ENCODE measurements at places on chromosomes 6 and 20.

GRCh38 chr20:23358923-23359593, 2.9 kb upstream of the GZF1 start:
- no peak for DNase-seq

DNA sequence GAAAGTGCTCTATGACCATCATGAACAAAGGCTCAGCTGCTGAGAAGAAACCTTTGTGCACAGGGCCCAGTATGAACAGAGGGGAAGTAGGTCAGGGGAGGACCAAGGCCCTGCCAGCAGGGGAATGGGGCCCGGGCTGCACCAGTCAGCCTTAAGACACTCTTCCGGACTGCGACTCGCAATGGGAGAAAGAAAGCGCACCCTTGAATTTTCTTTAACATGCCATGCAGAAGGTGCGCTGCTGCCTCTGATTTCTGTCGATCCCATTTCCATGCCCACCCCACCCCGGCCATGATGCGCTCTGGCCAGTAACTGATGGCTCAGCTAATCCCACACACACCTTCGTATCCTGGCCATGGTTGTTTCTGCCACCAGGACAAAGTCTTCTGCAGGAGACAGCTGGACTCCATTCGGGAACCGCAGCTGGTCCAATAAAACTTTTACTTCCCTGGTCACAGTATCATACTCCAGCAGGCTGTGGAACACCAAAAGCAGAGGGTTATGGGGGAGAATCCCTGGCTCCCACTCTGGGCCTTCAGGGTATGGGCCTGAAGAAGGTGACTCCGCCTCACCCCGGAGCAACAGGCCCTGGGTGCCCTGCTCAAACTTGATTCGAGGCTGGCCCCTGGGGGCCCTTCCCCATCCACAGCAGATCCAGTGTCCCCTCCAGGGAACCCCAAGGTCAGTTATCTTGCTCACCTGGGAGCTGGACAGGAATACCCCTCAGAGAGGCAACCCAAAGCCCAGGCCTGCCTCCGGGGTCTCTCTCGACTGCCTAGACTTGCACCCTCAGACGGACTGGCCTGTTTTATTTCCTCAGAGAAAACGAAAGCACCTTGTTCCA, 20.3 kb downstream of the CST7 start:
- no peak for DNase-seq

GRCh38 chr6:69732640-69733039, 64.2 kb downstream of the LMBRD1 start:
- peak; percentile 23 for DNase-seq

- no peak for DNase-seq
Measured at GRCh38 chr20:50777373-50777772, 17.5 kb upstream of the BCAS4 start.

- no peak for DNase-seq
Measured at GRCh38 chr20:2691127-2691526, 1.5 kb upstream of the EBF4 start.

DNA sequence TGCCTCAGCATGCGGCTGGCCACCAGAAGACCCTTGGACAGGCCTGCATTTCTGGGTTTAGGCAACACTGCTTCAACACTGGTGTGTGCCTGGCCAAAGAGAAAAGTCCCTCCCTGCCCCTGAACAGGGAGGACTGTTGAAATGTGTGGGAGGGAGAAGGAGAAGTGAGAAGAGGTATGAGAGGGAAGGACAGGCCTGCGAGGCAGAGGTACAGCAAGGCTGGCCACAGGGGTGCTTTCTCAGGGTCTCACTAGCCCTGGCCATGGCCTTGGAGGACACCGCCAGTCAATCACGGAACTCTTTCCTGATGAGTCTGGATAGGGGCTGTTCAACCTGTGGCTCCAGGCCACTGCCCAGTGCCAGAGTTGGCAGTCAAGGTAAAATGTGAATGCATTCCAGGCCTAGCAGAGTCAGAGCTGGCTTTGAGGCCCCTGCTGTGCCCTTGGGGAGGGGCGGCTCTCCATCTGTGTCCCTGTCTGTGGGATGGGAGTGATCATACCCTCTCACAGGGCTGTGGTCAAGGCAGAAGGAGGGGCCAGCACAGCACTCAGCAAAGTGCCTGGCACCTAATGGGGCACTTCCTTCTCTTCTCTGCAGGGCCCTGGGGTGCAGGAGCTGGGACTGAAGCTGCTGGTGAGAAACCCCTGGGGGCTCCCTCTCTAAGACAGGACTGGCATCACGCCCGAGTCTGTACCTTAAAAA, 43.2 kb upstream of the CDH22 start:
- no peak for DNase-seq

DNA sequence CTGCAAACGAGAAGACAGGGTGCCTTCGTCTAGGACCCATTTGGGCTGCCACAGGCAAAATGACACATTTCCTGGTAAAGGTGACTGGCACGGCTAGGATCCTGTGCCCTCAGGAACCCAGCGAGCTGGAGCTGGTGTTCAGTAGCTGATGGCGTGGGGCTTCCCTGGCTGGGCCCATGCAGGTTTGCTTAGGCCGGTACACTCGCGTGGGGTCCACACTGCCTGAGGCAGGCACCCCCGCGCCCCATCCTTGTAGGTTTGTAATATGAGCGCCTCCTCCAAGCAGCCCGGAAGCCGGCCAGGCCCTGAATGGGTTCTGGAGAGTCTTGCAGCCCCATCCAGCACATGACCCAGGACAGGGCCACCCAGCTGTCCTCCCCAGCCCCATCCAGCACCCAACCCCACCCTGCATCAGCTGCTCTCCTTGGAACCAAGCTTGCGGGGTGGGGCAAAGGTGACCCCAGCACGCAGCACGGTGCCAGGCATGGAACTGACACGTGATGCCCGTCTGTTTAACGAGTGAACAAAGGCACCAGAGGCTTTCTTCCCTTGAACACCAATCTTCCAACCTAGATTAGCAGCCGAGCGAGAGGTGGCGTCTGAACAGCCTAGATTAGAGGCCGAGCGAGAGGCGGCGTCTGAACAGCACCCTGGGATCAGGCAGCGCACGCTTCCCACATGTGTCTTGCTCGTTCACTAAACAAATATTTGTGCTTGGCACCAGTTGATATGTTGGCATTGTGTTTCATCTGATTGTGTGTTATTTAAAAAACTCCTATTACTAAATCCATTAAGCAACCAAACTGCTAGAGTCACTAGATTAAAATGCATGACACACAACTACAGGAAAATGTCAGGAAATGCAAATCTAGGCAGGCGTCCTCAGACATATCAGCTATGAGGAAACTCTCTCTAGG, 112.1 kb downstream of the DLL1 start:
- DNase-seq = peak; percentile 45

GRCh38 chr6:107495971-107496370, 6.1 kb downstream of the SOBP start:
- DNase-seq = no peak

GRCh38 chr6:11586536-11586935, 49.0 kb downstream of the TMEM170B start:
- DNase-seq = peak; percentile 94

DNA sequence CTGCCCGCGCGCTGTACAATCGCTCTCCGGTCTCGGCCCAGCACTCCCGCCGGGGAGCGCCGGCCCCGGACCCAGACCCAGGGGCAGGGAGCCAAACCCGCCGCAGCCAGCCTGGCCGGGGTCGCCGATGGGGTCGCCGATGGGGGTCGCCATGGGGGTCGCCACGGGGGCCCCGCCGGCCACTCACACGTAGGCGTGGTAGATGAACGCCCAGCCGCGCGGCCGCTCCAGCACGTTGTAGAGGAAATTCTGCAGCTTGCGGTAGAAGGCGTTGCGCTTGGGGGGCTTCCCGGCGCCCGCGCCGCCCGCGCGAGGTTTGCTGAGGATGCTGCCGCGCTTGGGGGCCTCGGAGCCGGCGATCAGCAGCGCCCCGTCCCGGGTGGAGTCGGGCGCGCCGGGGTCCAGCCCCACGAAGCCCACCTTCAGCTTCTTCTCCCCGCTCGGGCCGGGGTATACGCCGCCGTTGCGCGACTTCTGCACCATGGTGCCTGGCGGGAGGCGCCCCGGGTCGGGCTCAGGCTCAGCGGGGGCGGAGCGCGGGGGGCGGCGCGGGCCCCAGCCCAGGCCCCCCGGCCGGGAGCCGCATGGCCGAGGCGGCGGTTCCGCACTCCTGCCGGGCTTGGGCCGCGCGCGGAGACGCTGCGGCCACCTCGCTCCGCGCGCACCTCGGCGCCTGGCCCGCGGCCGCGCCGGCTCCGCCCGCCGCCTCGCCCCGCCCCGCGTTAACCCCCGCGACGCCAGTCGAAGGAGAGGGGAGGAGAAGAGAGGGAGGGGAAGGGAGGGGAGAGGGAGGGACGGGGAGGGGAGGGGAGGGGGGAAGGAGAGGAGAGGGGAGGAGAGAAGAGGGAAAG, at the start of gene KCNQ2:
KCNQ2 (minus strand) TSS at position 675 of the 851 bp plus-strand sequence; CDS start at position 483, 192 bp downstream.
- DNase-seq = no peak

- DNase-seq = no peak
Measured at GRCh38 chr20:56204206-56204605, 44.3 kb upstream of the MC3R start.

DNA sequence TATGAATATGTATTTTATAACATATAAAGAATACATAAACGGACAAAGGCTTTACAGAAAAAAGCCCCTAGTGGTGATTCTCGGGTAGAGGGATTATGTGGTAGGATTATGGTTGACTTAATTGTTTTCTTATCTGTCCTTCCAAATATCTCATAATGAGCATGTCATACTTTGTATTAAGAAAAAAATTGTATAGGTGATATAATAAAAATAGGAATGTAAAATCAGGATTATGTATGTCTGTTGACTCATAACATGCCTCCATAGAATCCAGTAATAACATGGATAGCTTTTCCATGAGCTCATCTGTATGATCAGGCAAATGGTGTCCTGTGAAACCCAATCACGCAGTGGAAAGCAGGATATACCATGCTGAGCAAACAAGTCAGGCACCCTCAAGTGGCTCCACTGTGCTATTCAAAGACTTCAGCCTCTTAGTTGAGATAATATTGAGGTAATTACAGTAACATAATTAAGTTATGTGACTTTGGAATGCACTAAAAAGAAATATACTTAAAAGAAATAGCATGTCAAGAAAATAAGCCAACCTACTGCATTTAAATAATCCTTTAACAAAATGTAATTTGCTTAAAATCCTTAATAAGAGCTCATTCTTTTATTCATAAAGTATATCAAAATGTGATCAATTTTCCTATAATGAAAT, 39.6 kb upstream of the PRELID3B start:
- DNase-seq = peak; percentile 73

DNA sequence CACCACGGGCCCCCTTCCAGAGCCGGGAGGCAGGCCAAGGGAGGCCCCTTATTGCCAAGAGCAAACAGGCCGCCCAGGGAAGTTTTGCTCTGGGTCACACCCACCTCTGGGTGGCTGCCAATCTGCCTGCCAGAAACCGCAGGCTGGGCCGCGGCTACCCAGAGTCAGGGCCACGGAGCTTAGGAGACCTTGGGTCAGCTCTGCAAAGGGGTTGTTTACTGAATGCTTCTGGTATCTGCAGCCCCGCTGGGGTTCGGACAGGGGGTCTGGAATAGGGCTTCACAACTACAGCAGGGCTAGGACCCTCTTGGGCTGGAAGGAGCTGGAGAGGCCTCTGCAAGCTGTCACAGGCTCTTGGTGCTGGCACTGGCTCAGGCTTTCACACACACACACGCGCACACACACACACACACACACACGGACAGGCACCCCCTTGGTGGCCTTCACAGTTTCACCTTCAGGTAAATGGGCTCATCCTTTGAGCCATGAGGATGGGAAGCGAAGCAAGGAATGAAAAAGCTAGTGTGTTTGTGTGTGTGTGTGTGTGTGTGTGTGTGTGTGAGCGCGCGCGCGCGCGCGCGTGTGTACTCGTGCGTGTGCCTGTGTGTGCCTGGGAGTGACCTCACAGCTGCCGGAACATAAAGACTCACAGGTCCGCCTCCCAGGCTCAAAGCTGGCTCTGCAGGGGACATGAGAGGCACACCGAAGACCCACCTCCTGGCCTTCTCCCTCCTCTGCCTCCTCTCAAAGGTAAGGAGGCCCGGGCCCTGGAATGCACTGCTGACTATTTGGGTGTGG, at the start of gene CCN5:
CCN5 (plus strand) TSS at position 669 of the 798 bp plus-strand sequence; CDS start at position 691, 22 bp downstream.
- DNase-seq = peak; percentile 86

DNA sequence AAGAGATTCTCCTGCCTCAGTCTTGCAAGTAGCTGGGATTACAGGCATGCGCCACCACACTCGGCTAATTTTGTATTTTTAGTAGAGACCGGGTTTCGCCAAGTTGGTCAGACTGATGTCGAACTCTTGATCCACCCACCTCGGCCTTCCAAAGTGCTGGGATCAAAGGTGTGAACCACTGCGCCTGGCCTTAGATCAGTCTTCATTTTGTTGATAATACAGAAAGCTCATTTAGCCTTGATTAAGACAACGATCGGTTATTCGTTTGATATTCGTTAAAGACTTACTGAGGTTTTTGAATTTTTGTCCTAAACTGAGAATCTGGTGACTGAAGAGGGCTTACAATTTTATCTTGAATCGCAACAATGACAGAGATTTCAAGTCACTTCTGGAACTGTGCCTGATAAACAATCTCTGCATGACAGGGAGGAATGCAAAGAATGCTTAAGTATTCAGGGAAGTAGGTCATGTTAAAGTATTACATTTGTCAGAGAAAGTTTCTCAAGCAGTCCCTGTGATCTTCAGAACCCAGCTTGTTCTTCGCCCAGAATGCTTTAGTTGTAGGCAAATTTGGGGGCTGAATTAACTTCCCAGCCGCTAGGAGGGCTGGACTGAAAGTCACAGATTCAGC, 14.8 kb downstream of the AKAP12 start:
- peak; percentile 86 for DNase-seq

GRCh38 chr6:3312604-3313231, 54.0 kb downstream of the PSMG4 start:
- DNase-seq = no peak

- peak; percentile 52 for DNase-seq
Measured at GRCh38 chr20:8854571-8854970, 214.3 kb upstream of the PLCB4 start.

GRCh38 chr20:3045816-3046676, at the start of gene MRPS26:
MRPS26 (plus strand) TSS chr20:3046052; CDS start chr20:3046069, 17 bp downstream.
- DNase-seq = peak; percentile 83

- no peak for DNase-seq
Measured at GRCh38 chr6:106117579-106117978, 31.4 kb downstream of the PRDM1 start.

DNA sequence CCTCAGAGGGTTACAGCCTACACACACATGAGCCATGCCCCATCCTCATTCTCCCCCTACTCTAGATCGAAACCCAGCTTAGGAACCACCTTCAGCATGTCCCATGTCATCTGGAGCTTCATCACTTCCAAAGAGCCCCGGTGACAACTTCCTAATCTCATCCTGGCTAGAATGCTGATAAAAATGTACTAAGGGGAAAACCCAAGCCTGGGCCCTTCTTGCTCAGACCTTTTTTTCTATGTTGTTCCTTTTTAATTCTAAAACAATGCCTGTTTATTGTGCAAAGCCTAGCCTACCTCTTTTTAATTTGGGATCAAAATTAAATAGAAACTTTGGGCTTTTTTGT, 44.1 kb upstream of the NT5E start:
- DNase-seq = no peak

- DNase-seq = peak; percentile 63
Measured at GRCh38 chr6:70110126-70111022, 192.5 kb downstream of the COL9A1 start.
